ENCODE measurements at places on chromosomes 1 and 21.

- no peak for DNase-seq
Observed at GRCh38 chr21:15058854-15059263, 5.9 kb downstream of the NRIP1 start.

GRCh38 chr1:211942583-211942982, 92.8 kb downstream of the INTS7 start:
- DNase-seq, result no peak

DNA sequence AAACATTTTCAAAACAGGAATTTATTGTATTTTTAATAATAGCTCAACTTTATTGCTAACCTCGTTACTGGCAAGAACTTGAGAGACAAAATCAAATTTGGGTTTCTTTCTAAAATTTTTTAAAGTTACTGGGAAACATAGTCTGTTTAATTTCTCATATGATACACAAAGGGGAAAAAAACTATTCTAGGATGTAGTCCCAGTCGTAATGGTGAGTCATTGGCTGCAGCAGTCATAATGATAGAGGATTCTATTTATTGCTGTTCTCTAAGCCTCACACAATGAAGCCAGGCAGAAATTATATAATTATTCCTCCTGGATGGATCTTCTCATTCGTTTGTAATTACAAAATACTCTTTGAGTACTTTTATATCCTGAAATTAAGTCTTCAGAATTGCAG, 326.5 kb upstream of the SGIP1 start:
- DNase-seq, result no peak

- no peak for DNase-seq
Observed at GRCh38 chr1:58739856-58740466, 40.1 kb upstream of the MYSM1 start.

DNA sequence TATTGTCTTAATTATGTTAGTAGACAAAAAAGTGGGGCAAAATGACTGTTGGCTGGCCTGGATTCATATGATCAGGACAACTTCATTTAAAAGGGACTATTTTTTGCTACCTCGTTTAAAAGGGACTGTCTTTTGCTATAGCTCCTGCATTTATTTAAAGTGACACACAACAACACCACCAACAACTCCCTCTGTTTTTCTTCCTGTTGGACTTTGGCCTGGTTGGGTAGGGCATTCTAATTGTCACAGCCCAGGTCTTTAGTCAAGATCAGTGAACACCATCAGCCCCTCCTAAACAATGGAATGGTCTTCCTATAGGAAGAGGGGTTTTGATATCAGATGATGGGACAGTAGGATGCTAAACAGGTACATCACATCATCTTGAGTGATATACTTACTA, 241.8 kb downstream of the GPR52 start:
- no peak for DNase-seq

DNA sequence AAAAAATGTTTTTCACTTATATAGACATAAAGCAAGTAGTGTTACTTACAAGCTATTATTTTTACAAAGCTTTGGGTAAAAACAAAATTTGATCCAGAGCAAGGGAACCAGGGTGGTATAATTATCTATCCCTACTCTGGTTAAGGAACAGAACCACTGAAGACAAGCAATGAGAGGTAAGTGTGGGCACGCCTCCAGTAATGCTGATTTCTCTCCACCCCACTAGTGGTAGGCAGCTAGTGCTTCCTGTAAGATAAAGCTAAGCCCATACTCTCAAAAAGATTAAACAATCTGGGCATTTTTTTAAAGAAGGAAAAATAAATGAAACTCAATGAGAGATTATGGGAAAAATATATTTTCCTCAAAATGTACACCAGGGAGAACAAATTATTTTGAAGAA, 22.1 kb downstream of the TFB2M start:
- DNase-seq, result no peak

GRCh38 chr1:113101588-113101987, 28.6 kb downstream of the LRIG2 start:
- DNase-seq, result no peak

- no peak for DNase-seq
Observed at GRCh38 chr1:81558291-81559076, 242.2 kb upstream of the ADGRL2 start.

All from GOT3 (cell line).